Activated naive CD8-positive, alpha-beta T cell treated with anti-CD3 and anti-CD28 coated beads, Interleukin-2, amount 50 U/mL, for 16 hours (primary cell): ENCODE measurements at places on chromosomes 13 and 19.
A peak's percentile ranks its signal among the peaks of the same experiment; 100 is the strongest.

DNA sequence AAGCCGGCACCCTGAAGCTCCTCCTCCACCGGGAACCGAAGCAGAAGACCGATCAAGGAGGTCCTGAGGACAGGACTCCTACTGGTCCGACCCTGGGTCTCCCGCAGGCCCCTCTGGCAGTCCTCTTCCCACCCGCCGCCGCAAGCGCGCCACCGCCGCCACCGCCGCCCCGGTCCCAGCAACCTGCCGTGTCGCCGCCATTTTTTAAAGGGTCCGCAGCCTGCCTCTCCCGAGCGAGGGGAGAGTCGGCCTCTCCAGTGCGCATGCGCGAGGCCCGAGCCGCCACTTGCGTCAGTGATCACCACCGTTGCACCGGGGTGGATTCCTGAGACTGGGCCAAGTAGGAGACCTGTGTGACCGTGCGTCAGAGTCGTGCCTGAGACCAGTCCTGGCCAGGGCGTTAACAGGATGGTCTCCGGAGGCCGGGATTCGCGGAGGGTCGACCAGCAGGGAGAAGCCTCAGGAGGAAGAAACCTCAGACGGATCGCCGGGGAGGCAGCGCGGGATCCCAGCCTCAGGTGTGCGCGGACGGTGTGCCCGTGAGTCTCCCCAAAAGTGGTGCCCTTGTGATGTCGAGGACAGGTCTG is 51.6 kb downstream of the ZNF146 start:
- no peak for DNase-seq

- DNase-seq: no peak
Observed at GRCh38 chr13:113092776-113093579, 12.6 kb upstream of the F7 start.

GRCh38 chr13:98492335-98493041 is 84.4 kb downstream of the STK24 start:
- DNase-seq: no peak

DNA sequence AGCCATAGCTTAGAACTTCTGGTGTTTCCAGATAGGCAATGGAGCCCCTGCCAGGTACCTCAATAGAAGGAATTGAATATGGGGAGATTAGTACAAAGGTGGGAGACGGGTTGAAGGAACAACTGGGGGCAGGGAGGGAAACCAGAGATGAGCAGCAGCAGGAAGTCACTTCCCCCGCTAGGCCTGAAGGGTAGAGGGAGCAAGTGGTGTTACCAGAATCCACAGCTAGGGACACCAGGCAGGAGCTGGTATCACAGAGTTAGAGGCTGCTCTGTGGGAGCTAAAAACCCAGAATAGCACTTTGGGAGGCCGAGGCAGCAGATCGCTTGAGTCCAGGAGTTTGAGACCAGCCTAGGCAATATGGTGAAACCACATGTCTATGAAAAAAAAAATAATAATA is 15.3 kb upstream of the HNRNPUL1 start:
- no peak for DNase-seq

DNA sequence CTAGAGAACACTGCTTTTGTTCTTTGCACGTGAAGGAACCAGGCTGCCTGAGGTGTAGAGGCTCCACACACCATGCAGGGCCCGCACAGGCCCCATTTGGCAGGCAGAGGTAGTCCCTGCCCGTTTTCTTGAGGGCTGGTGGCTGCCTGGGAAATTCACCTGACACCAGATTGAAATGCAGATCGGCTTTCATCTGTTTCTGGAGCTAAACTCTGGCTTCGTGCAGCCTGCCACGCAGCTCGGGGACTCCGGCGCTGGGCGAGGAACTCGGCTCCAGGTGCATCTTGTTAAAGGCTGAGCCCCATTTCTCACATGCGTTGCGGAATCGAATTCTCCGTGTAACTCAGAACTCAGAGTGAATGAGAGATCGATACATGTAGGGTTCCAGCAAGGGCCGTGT is 37.7 kb downstream of the ATP11A start:
- no peak for DNase-seq

GRCh38 chr19:34220472-34221063 is 33.8 kb upstream of the GARRE1 start:
- peak; percentile 43 for DNase-seq

DNA sequence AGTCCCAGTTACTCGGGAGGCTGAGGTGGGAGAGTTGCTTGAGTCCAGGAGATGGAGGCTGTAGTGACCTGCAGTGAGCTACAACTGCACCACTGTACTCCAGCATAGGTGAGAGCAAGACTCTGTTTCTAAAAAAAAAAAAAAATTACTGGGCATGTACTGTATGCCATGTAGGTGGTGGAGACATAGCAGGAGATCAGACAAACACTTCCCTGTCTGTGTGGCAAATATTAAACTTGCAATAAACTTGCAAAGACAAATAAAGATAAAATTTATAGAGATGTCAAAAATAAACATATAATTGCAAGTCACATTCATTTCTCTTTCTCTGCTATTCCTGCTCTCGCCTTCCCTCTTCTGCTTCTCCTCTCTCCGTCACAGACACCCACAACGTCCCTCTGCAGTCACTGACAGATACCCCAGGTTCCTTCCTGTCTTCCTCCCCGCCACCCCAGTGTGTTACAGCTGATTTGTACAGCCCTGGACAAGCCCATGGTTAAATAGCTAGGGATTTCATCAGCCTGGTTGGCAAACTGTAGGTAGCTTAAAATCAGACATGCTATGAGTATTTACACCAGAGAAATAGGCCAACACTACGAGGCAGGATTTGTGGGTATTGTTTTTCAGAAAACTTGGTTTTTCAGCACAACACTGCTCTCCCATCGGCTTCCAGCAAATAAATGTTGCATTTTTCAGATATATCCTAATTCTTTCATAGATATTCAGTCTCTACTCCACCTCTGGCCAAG is 1.3 kb upstream of the CD177 start:
- no peak for DNase-seq
